Stimulated activated CD4-positive, alpha-beta T cell treated with anti-CD3 and anti-CD28 coated beads, Interleukin-1b, Interleukin-23, amount 100 ng/mL, for 1 hour (primary cell): ENCODE measurements at places on chromosomes 3 and 15.

GRCh38 chr3:134526319-134526718, 40.5 kb downstream of the CEP63 start:
- no peak for DNase-seq

DNA sequence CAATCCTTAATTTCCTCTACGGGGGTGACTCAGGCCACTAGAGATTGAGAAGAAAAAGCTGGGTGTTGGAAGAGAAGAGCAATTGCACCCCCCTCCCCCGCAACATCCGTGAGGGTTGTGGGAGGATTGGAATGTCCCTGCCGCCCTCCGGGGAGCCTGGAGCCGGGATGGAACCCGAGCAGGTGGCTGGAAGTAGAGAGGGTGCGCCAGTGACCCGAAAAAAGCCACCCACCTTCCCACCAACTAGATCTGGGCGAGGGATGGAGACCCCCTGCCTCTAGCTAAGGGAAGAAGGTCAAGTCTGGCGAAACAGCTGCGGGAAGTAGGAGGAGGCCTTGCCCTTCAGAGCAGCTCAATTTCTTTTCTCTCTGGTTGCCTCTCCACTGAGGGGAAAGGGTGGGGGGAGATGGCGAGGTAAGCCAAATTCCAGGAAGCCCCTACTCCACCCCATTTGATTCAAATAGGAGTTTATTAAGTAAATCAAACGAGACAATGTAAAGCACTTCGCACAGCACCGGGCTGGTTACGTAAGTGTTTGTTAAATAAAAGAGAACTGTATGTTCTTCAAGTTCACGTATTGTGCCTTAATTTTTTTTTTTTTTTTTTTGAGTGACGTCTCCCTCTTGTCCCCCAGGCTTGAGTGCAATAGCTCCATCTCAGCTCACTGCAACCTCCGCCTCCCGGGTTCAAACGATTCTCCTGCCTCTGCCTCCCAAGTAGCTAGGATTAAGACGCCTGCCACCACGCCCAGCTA, 1.1 kb upstream of the WWTR1 start:
- DNase-seq, result no peak

DNA sequence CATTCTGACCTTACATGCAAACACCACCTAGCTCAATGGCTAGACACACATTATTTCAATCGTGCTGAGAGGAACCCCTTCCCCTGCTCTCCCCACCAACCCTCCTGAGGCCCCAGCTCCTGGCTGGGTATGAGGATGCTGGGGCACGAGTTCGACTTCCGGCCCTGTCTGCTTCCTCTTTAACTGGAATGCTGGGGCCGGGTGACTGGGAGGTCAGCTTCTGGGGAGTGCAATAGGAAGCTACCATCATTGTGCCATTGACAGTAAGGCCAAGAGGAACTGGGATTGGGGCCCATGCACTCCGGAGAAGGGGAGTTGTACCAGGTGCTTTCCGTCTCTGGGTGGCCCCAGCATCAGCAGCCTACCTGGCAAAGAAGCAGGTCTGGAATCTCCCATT, 15.6 kb upstream of the TLE3 start:
- DNase-seq, result no peak

DNA sequence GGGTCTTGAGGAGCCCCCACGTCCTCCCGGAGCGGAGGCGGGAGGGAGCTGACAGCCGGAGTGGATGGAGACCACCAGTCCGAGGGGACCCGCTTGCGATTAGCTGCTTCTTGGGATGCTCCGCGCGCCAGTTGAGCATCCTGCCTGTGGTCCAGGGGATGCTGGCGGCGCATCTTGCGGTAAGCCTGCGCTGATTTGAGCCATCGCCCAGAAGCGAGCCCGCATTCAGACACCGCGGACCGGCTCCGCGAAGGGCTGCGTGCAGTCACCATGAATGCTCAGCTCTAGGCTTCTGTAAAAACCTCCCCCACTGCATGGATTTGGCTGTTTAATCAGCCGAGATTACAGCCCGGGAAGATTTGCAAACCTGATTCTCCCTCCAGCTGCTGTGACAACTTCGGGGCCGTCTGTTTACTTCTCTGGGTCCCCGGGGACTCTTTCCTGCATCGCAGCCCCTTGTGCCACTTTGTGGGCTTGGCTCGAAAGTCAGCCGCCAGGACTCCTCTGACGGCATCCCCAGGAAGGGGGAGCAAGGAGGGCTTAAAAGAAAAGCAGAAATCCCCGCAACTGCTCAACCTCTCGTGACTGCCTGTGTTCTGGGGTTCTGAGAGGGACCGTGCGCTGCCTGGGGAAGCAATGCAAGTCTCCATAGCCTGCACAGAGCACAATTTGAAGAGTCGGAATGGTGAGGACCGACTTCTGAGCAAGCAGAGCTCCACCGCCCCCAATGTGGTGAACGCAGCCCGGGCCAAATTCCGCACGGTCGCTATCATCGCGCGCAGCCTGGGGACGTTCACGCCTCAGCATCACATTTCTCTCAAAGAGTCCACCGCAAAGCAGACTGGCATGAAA, 171.1 kb downstream of the KCNAB1 start:
- DNase-seq, result no peak

GRCh38 chr3:72439321-72440183, 408.7 kb downstream of the SHQ1 start:
- DNase-seq, result no peak

DNA sequence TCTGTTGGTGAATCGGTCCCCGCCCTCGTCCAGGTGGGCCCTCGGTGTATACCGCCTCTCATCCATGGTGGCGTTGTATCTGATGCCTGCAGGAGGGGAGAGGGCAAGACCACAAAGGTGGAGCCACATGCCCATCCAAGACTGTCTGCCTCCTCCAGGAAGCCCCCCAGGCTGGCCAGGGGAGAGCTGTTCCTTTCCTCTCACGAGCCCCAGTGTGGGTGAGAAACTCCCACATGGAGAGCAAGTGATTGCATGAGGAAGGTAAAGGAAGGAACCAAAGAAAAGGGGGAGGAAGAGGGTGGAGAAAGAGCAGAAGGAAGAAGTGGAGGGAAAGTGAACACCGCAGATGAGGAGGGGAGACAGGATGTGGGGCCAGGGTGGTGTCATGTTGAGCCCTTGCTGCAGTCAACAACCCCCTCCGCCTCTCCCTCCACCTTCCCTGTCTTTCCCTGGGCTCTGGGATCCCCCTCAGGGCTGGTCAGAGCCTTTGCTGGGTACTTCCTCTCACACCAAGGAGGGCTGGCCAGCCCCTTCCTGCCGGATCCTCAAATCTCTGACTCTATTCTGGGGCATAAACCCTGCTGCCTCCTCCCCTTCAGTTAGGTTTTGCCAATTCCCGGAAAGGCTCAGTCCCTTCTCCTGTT, 49.3 kb downstream of the FEM1B start:
- no peak for DNase-seq

DNA sequence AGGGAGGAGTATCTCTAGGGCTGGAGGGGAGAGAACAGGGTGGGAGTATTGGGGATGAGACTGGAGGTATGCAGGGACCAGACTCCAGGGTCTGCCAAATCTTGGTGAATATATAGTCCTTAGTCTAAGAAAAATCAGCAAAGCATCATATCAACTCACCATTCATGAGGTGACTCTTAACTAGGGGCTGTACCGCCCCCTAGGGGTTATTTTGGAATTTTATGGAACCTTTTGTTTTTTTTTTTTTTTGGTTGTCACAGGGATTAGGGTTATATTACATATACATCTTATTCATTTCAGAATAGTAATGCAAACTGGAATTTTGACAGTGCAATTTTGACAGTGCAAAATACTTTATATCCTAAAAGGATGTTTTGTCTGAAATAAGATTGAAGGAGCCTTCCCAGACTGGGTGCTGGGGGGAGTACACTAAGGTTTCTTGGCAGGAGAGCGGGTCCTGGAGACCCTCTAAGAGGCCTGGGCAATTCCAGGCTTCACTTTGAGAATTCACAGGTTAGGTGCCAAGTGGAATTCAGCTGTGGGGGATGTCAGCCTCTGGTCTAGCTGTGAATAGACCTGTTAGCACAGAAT, 7.5 kb downstream of the CMTM7 start:
- DNase-seq, result no peak

DNA sequence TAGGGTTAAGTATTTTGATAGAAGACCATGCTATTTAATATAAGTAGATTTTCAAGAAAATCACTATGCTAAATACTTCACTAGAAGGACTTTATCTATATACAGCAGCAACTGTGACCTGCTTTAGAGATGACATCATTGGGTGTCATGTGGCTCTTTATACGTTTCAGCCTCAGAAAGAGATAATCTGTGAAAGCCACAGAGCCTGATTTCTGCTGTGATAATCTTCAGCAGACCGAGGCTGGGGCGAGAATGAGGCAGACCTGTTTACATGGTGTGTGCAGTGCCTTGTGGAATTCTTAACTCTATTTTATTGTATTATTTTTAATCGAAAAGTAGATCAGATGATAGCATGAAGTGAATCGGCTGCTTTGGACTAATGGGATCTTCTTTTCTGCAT, 471.2 kb downstream of the MFSD1 start:
- DNase-seq, result no peak

DNA sequence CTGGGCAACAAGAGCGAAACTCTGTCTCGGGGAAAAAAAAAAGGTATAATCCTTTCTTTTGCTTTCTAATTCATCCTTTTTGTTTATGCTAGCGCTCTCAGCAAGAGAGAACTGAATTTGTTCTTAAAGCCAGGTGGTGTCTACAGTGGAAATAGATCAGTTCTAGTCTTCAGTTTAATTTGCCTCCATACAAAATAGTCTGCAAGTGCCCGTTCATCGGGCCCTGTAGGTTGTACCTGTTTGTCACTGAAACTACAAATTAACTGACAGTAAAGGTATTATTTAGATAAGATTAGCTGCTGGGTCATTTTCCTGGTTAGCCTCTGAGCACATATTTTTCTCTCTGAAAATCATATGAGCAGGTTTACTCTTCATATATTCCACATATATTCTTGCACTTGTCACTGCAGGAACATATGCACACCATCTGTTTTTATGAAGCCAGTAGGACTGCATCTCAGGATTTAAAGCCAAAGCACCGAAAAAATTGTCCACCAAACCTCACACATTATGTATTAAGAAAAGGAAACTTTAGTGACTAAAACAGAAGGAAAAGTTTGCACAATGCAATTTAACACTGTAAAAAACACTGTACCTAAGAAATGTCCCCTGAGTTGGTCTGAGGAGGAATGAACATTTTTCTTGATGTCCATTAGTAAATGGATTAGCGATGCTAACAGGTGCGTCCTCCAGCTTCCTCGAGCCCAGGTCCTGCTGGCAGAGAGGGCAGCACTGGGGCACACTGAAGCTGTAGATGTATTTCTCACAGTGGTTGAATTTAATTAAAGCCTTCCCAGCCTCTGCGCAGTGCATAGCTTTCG, 437 bp downstream of the MKRN2OS start:
- no peak for DNase-seq

- no peak for DNase-seq
These were observed at the start of gene BOC for GRCh38 chr3:113211330-113212149. BOC (plus strand) TSS chr3:113211557; CDS start chr3:113249803, 38,246 bp downstream.

- no peak for DNase-seq
These were observed 1.2 kb downstream of the CLSTN2 start for GRCh38 chr3:139935866-139936817.

GRCh38 chr15:78083687-78084448, 6.4 kb upstream of the TBC1D2B start:
- no peak for DNase-seq

- no peak for DNase-seq
These were observed 61.7 kb downstream of the TGFBR2 start for GRCh38 chr3:30668051-30668609.

- DNase-seq, result no peak
These were observed at the start of gene ARNT2 for GRCh38 chr15:80404057-80404760. ARNT2 (plus strand) TSS chr15:80404382; CDS start chr15:80404516, 134 bp downstream.

- no peak for DNase-seq
These were observed 5.0 kb downstream of the C2CD4A start for GRCh38 chr15:62071711-62072308.

DNA sequence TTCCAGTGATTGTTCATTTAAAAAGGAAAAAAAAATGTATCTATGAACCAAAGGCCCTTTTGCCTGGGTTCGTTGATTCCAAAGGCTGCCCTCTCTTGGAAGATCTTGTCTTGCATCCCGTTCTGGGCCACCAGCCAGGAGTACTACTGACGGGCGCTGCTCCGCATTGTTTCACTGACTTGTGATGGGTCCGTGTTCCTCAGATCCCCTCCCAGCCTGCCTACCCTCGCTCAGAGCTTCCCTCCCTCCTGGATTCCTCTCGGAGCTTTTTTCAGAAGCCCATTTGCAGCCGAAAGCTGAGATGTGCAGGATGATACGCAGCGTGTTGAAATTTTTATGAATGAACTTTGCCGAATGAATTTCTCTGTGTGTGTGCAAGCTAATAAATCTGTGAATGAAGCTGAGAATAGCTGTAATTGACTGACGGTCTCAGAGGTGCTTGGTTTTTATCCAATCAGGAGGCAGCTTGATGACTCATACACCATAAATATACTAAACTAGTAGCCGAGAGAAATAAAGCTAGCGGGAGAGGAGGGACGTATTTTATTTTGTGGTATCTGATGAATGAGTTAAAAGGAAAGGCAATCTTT, at the start of gene SHC4:
Gene SHC4, minus strand, starts transcription at position 396 of the 590 bp plus-strand sequence. CDS start 904 bp downstream, outside the sequence.
- no peak for DNase-seq

GRCh38 chr3:169007145-169007544, 656.4 kb downstream of the MECOM start:
- DNase-seq, result no peak

- no peak for DNase-seq
These were observed 90.8 kb downstream of the SLCO3A1 start for GRCh38 chr15:91944331-91944730.

DNA sequence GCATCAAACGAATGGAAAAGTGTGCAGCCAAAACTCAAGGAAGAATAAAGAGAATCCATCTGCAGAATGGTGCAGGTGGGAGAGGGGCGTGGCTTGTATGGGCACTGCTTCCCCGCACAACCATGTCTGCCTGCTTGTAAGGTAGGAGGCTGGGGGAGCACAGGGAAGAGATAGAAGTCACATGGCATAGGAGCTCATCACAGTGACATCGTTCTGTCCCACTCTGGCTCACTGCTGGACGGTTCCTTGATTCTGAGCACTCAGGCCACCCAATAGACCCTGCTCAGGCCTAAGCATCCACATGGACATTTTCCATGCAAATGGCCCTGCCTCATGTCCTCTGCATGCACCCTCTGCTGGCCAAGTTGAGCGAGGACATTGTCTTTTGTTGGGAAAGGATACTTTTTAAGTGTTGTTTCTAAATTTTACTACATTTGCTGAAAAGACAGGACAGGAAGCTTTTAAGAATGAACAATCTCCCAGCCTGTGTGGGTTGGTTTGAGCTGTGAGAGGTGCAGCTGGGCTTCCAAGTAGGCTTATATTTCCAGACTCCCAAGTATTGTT, 3.1 kb downstream of the MYLK start:
- DNase-seq, result no peak

DNA sequence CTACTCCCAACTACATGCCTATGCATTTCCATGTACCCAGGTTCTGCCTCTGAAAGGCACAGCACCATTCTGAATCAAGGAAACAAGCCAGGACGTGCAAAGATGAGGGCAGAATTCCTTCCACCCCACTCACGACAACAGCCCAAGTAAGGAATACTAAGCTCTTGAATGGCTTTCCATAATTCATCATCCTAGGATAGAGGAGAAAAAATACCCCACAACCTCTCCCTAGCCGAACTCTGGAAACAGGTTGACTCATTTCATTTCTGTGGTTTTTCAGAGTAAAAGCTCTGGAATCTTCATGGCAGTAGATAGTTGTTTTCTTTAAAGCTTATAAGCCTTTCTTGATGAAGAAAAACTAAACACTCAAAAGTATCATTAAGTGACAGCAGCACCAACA, 77.8 kb downstream of the PDZRN3 start:
- DNase-seq, result no peak
